HFFc6 (cell line): ENCODE measurements at places on chromosomes 12 and 14. TPM values are rescaled to one million over a fixed set of nuclear protein-coding genes. Genes with fewer than 3 reads are reported as not detected.
A peak's percentile ranks its signal among the peaks of the same experiment; 100 is the strongest.

DNA sequence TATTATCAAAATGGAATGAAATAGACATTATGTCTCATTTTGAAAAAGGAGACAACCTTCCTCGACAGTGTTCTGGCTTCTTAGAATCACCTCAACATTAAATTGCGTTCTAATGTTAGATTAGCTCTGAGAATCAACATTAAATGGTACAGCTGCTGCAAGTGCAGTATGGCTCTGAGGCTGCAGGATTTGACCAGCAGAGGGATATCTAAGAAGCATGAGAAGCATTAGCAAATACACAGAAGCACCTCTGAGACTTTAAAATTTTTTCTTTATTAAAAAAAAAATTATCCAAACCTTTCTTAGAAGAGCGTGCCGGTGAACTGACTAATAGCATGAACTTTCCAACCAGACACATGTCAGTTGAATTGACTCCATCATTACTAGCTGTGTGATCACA is 253.4 kb upstream of the LRIG3 start:
- no peak for DNase-seq

DNA sequence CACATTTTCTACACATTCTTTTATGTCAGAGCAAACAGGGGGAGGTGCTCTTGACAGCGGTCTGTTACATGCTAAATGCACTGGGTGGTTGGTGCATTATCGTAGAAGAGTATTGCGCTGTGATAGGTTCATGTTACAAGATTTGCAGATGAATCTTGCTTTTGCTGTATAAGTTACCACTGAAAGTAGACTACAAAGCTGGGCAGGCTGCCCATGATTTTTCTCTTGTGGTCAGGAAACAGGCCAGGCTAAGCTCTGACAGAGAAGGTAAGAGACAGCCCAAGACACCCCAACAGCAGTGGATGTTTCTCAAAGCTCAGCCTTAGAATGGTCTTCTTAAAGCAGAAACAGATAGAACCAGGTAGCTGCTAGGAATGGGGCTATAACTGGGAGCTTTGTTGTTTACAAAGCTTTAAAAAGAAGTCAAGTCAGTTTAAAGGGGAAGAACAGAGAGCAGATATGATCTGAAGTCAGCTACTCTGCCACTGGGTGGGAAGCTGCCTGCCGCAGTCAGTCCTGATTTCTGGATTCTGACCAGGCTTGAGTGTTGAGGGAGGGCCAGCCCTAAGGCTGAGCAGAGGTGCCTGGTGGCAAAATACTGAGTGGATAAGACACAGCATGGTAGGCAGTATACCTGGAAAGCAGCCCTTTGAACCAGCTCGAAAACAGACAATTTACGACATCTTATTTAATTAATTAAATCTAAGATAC is 9.4 kb downstream of the KCNA1 start:
- DNase-seq, result no peak

DNA sequence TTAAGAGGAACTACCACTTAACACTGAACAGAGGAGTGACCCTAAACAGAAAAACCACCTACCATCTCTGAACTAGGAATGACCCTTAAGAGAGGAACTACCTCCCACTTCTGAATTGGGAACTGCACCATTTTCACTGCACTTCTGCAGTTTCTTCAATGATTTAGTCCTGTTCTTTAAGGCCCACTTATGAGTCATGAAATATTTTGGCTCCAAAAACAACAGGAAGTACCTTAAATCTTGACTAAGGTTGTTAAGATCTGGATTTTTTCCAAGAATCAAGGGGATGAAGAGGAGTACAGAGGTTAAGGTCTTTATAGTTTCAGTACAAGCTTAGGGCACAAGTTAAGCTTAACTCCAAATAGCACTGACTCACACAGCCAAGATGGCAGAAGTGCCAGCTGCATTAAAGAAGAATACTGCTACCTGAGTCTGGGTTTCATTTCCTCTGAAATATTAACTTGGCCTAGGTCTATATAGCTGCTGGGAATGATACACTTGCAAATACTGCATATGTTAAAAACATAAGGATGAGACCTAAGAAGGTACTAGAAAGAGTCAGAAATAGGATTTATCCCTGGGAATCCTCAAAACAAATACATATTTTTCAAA is 4.2 kb downstream of the NPC2 start:
- peak; percentile 53 for DNase-seq

DNA sequence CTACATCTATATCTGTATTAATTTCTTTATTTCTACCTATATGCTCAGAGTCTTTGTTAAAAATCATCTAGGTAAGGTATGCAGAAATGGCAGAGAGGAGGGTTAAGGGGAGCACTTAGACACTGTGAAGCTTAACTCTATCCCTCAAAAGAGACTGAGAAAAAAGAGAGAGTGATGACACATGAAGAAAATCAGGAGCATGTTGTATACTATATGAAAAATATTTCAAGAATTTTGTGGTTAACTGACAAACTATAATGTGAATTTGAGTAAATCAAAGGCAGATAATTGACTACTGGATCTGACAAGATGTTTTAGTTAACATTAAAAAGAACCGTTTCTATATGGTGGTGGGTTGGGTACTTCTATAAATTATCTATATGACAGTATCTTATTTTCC is 1814.2 kb upstream of the SEL1L start:
- no peak for DNase-seq

DNA sequence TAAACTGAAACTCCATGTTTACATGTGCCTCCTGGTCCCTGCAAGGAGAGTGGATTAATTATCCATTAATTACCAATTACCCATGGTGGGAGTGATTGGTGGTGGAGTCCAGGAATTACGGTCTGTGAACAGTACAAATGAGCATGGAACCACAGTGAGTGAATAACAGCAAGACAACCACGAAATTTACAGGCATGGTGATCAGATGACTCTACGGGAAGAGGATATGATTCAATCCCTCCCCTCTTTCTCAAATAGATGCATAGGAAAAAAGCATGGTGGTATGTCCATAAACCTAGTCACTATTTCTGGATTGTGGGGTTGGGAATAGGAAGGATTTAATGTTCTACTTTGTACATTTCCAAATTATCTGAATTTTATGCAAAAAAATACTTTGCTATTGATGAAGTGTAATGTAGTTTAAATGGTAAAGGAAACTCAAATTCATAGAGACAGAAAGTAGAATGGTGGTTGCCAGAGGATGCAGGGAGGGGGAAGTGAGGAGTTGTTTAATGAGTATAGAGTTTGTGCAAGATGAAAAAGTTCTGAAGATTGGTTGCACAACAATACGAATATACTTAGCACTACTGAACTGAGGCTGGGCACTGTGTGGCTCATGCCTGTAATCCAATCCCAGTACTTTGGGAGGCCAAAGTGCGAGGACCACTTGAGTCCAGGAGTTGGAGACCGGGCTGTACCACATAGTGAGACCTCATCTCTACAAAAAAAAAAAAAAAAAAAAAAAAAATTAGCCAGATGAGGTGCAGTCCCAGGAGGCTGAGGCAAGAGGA is 41.2 kb upstream of the C12orf75 start:
- DNase-seq, result peak; percentile 60

Gene TRPV4
- 1.6 to 2.2 TPM (median 1.8 TPM) in 3 replicates for total RNA-seq

Gene LMNTD1
- total RNA-seq, result 0.36 to 1.0 TPM (median 0.69 TPM) in 3 replicates

Gene CLEC1B
- not detected in 3 replicates for total RNA-seq

Gene KSR2
- 0.09 TPM in 1 of 2 replicates, not detected in the other for total RNA-seq
